ENCODE measurements at places on chromosomes 7 and 10. TPM values are rescaled to one million over a fixed set of nuclear protein-coding genes. Genes with fewer than 3 reads are reported as not detected.

Gene CALML5
- total RNA-seq = not detected

Gene FGFR2
- total RNA-seq = not detected

Gene SPACDR
- 0.15 TPM for total RNA-seq

Gene OGDHL
- total RNA-seq = under 0.01 TPM

Gene TDRD1
- not detected for total RNA-seq

Gene FAM25A
- total RNA-seq = not detected

Gene CYP3A4
- total RNA-seq = not detected

Gene NRP1
- total RNA-seq = 2.0 TPM

Gene LRRC17
- total RNA-seq = 0.15 TPM

Gene PLEKHS1
- under 0.01 TPM for total RNA-seq

Gene SPAG6
- total RNA-seq = not detected

Gene ARHGEF5
- total RNA-seq = 1.5 TPM

Gene LIPF
- total RNA-seq = not detected

Gene PHKG1
- total RNA-seq = under 0.01 TPM

Gene TCAF2
- total RNA-seq = 0.15 TPM

Gene ENO4
- total RNA-seq = 0.15 TPM

Gene GRID2IP
- total RNA-seq = not detected

Gene MPP7
- not detected for total RNA-seq

Gene PIP
- not detected for total RNA-seq

Gene FOXP2
- 1.7 TPM for total RNA-seq

Gene LIPM
- total RNA-seq = not detected

Gene OPN4
- total RNA-seq = not detected

Gene PI4K2A
- 23.7 TPM for total RNA-seq

Gene NUTM2A
- total RNA-seq = 0.33 TPM

Gene SAMD9L
- total RNA-seq = 25.1 TPM

Gene MUC3A
- total RNA-seq = not detected

Gene RHBDD2
- 36.5 TPM for total RNA-seq

Gene GDF2
- total RNA-seq = not detected

Gene CREB5
- 9.5 TPM for total RNA-seq

Gene FOXI2
- not detected for total RNA-seq

Gene MSMB
- not detected for total RNA-seq

Gene NEUROG3
- not detected for total RNA-seq

Gene FBXW4
- 31.6 TPM for total RNA-seq

Gene UBE2D4
- total RNA-seq = 15.8 TPM

Gene FOXK1
- 19.3 TPM for total RNA-seq

Gene BAMBI
- total RNA-seq = 290 TPM

Gene ECHDC3
- total RNA-seq = 14.2 TPM

Gene ANKRD30A
- total RNA-seq = not detected

Gene SCIN
- 1.2 TPM for total RNA-seq

Gene CDK5
- total RNA-seq = 31.6 TPM

All from melanocyte of skin (primary cell).